Stimulated activated CD4-positive, alpha-beta T cell treated with anti-CD3 and anti-CD28 coated beads, Interleukin-1b, Interleukin-23, amount 100 ng/mL, for 48 hours (primary cell): ENCODE measurements at places on chromosomes 5 and 9.

- DNase-seq: no peak
Measured at GRCh38 chr5:171369898-171370297, 17.8 kb upstream of the NPM1 start.

GRCh38 chr5:15421921-15422412, 78.0 kb upstream of the FBXL7 start:
- DNase-seq: no peak

GRCh38 chr9:128703616-128704355, 1.5 kb downstream of the PKN3 start:
- no peak for DNase-seq

DNA sequence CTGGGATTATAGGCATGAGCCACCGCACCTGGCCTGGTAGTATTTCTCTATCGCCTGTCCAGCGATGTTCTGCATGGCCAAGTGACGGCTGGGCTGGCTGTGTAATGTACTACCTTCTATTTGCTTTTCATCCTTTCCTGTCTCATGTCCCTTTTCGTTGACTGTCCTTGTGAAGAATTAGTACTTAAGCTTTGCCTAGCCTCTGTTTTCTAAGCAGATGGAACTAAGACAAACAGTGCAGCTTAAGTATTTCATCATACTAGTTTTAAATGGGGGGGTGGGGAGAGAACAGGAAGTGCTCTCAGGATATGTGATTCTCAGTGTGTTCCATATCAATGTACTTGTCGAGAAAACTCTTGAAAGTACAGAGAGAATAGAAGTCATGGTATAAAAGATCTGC, 31.7 kb upstream of the CCL21 start:
- no peak for DNase-seq

- DNase-seq: no peak
Measured at GRCh38 chr9:78972303-78972999, 599.3 kb upstream of the TLE4 start.

DNA sequence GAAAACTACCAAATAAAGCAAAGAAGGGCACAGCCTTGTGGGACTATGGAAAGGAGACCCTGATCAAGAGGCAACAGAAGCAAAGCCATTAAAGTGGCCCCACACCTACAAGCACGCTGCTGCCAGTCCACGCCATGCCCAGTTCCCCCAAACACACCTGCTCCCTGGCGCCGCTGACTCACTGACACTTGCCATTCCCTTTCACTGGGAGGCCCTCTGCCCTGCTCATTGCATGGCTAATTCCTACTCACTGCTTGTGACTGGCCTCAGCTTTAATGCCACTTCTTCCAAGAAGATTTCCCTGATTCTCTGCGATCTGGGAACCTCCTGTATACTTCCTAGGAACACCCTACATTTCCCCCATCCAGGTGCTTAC, 71.2 kb upstream of the TAF1L start:
- DNase-seq: no peak

DNA sequence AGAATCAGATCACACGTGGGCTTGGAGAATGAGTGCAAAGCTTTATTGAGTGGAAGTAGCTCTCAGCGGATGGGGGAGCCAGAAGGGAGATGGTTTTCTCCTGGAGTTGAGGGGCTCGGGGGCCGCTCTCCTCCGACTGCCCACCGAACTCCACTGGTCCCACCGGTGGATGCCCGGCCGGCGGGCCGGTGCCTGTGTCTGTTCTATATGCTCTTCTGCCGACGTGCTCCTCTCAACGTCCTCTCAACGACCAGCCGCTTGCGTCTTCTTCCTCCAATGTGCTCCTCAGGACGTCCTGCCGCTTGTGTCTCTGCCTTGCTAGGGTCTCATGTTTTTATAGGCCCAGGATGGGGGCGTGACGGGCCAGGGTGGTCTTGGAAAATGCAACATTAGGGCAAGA, 161.9 kb downstream of the MUSK start:
- no peak for DNase-seq

- no peak for DNase-seq
Measured at GRCh38 chr5:27463446-27464149, 425.2 kb upstream of the CDH9 start.

DNA sequence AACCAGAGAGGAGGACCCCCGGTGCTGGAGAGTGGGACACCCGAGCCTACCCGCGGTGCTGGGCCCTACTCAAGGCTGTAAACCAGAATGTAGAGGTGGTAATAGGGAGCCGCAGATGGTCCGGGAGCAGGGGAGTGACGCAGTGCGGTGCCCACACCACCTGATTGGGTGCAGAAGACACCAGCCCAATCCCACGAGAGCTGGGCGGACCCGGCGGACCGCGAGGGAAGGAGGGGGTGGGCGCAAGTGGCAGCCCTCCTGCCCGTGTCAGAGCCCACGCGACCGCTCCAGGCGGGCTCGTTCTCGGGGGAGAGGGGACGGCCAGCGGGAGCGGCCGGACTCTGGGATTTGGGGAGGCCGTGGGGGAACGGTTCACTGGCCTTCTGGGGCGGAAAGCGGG, 71.2 kb downstream of the C9orf50 start:
- no peak for DNase-seq

- no peak for DNase-seq
Measured at GRCh38 chr5:33312571-33313549, 127.9 kb upstream of the TARS1 start.

GRCh38 chr9:123640792-123641222, 284.8 kb downstream of the CRB2 start:
- DNase-seq: peak; percentile 20

GRCh38 chr5:178256746-178257145, 24.1 kb upstream of the PHYKPL start:
- DNase-seq: no peak

DNA sequence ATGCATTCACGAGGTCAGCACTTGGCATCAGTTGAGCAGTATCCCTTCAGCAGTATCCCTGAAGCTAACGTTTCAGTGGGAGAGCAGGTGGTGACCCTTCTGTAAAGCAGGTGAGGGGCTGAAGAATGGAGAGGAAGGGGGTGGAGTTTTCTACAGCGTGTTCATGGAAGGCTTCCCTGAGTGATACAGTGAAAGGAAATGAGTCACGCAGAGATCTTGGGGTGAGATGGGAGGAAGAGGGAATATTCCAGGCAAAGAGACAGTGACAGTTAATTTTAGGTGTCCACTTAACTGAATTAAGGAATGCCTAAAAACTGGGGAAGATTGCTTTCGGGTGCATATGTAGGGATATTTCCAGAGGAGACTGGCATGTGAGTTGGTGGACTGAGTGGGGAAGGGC, 25.7 kb downstream of the TAS2R1 start:
- DNase-seq: no peak

DNA sequence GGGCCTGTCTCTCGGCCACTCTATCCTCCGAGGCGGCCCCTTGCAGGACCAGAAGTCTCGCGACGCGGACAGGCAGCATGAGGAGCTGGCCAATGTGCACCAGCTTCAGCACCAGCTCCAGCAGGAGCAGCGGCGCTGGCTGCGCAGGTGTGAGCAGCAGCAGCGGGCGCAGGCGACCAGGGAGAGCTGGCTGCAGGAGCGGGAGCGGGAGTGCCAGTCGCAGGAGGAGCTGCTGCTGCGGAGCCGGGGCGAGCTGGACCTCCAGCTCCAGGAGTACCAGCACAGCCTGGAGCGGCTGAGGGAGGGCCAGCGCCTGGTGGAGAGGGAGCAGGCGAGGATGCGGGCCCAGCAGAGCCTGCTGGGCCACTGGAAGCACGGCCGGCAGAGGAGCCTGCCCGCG, 283.5 kb downstream of the ARHGEF28 start:
- DNase-seq: no peak

- DNase-seq: no peak
Measured at GRCh38 chr5:125338440-125339174, 592.2 kb upstream of the ZNF608 start.

GRCh38 chr5:66417781-66418180, 178.4 kb upstream of the MAST4 start:
- no peak for DNase-seq

- no peak for DNase-seq
Measured at GRCh38 chr9:75455444-75455921, 367.2 kb downstream of the OSTF1 start.

DNA sequence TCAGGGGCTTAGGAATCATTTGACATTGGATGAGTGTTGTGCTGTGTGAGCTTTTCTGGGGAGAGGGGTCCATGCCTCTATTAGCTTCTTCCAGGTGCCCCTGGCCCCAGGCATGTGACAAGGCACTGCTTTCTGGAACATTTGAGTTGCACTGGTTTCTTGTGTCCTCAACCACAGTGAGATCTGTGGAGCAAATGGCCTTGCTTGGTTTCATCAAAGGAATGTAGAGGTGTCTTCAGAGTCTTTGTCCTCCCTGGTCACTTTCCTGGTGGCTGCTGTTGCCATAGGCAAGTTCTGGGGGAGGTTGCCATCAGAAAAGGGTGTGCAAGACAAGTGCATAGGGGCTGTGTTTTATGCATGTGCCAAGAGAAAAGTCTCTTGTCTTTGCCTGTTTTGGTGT, 157.5 kb downstream of the MACROH2A1 start:
- DNase-seq: no peak

GRCh38 chr5:134223406-134224248, 2.2 kb downstream of the PPP2CA start:
- no peak for DNase-seq

- DNase-seq: no peak
Measured at GRCh38 chr5:10335711-10336470, 17.6 kb upstream of the MARCHF6 start.

DNA sequence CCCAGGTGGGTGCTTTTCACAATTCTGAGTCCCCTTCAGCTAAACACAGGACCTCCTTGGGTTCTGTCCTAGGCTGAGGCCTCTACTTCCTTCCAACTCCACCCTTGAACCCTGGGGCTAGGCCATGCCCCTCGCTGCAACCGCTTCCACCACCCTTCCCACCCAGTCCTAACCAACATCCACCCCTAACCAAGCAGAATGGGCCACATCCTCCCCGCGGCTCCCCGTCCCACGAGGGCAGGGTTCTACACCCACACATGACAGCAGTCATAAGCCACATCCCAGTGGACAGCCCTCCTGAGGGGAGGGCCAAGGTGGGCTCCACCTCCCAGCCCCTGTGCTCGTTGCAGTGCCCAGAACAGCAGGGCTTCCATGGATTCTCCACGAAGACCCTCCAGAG, 65.8 kb downstream of the SHB start:
- no peak for DNase-seq

DNA sequence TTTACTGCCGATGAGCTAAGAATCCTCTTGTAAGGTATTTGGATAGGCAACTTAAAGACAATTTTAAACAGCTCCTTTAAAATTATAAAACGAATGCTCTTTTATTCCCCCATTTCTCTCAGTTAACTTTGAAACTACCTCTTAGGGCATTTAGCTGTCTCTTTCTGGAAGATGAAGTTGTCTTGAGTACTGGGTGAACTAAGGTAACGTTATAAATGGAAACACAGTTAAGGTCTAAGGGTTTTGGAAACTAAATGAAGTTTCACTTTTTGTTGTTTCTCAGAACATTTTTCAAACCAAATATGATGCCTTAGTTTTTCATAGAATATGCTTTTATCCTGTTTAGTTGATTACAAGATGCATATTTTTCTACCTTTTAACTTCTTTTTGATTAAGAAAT, 6.8 kb downstream of the UBE2R2 start:
- DNase-seq: no peak

DNA sequence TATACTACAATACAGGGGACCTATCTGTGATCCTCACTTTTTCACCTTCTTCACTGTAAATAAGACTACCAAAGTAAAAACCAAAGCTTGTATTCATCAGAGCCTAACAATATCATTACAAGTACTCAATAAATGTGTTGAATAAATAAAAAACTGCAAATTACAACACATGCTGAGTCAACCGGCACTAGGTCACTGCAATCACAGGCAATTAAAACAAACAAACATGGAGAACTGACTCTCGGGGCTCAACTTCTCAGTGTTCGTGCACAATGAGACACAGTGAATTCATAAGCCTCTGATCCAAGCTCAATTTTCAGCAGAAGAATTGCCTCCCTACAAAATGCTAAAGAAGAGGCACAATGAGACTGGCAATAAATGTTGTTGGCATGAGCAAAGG, 69.2 kb downstream of the CDK5RAP2 start:
- DNase-seq: no peak

- no peak for DNase-seq
Measured at GRCh38 chr5:148939676-148940075, 113.3 kb downstream of the ADRB2 start.

GRCh38 chr9:35367451-35367850, 122.5 kb upstream of the RUSC2 start:
- DNase-seq: no peak
